Activated CD8-positive, alpha-beta T cell treated with anti-CD3 and anti-CD28 coated beads for 36 hours (primary cell): ENCODE measurements at places on chromosomes 6 and 20. TPM values are rescaled to one million over a fixed set of nuclear protein-coding genes. Genes with fewer than 3 reads are reported as not detected.

DNA sequence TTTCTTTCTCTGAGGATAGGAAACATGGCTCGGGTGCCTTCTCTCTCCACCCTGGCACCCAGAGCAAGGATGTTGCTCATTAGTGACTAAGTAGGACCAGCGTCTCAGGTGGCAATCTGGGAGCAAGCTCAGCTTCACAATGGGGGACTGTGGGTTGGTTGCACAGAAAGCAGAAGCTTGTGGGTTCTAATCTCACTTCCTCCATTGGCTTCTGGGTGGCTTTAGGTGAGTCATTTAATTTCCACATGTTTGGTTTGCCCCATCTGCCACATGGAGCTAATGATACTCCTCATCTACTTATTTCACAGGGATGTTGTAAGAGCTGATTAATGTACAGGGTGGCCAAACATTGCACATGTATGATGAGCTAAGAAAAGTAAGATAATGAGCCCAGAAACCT is 54.8 kb upstream of the AKIRIN2 start:
- no peak overlapping the region for H3K27ac ChIP-seq
- no peaks in the 10 kb centered on the region for H3K27me3 ChIP-seq
- no peak overlapping the region for H3K4me3 ChIP-seq

- peaks cover 22% of the 10 kb centered on the region for H3K27me3 ChIP-seq
- H3K36me3 ChIP-seq: no peaks in the 10 kb centered on the region
- H3K4me1 ChIP-seq: no peaks in the 10 kb centered on the region
- no peak for DNase-seq
Measured at GRCh38 chr6:1324936-1325335, 13.0 kb downstream of the FOXQ1 start.

DNA sequence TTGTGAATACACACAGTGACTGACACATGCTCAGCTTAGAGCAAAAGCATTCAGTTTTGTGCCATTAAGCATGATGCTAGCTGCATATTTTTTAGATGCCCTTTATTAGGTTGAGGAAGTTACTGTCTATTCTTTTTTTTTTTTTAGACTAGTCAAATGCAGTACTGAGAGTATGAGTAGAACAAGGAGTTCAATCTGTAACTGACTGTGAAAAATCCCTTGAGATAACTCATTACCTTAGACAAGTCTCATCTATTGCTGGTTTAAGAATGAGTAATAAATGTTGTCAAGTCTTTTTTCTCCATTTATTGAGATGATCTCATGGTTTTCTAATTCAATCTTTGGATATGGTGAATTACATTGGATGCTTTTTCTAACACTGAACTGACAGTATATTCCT is 23.2 kb downstream of the AHI1 start:
- no peak overlapping the region for H3K27ac ChIP-seq
- H3K36me3 ChIP-seq: peaks cover 35% of the 10 kb centered on the region
- H3K27me3 ChIP-seq: no peaks in the 10 kb centered on the region
- H3K4me3 ChIP-seq: no peak overlapping the region
- DNase-seq: no peak

- no peak for DNase-seq
- H3K4me3 ChIP-seq: no peak overlapping the region
- no peaks in the 10 kb centered on the region for H3K27me3 ChIP-seq
Measured at GRCh38 chr6:22596011-22596410, 26.6 kb downstream of the HDGFL1 start.

- H3K27ac ChIP-seq: no peak overlapping the region
- no peaks in the 10 kb centered on the region for H3K36me3 ChIP-seq
- peaks cover 15% of the 10 kb centered on the region for H3K4me1 ChIP-seq
- H3K4me3 ChIP-seq: no peak overlapping the region
- peaks cover 13% of the 10 kb centered on the region for H3K27me3 ChIP-seq
- DNase-seq: peak; percentile 32
Measured at GRCh38 chr20:5919626-5920544, 30.4 kb downstream of the TRMT6 start.

DNA sequence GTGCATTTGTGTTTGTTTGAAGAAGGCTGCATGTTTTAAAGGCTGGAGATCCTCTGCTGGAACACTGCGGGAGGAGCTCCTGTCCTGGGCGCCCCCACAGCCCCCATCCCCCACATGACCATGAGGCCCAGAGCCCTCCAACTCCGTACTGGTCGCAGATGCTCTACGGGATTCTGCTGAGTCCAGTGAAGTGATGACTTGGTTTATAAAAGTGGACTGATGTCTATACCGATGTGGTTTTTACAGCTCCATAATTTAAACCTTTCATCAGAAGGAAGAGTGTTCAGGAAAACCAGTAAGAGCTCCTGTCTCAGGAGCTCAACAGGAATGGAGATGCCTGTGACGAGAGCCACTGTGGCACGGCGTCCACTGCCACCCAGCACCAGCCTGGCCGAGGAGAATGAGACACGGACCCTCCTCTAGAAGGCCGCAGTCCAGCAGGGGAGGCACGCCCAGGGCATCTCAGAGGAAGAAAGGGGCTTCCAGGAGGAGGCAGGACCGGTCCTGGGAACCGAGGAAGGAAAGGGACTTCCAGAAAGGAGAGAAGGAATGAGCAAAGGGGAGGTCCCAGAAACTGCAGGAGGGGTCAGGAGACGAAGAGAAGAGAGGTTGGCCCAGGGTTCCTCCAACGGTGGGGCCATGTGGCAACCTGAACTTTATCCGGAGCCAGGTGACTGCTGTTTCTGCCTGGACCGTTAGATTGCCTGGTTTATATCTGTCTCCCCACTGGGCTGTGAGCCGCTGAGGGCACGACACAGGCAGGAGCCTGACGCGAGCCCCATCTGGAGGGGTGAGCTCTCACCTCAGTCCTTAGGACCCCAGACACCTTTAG is 26.9 kb downstream of the BFSP1 start:
- no peaks in the 10 kb centered on the region for H3K36me3 ChIP-seq

DNA sequence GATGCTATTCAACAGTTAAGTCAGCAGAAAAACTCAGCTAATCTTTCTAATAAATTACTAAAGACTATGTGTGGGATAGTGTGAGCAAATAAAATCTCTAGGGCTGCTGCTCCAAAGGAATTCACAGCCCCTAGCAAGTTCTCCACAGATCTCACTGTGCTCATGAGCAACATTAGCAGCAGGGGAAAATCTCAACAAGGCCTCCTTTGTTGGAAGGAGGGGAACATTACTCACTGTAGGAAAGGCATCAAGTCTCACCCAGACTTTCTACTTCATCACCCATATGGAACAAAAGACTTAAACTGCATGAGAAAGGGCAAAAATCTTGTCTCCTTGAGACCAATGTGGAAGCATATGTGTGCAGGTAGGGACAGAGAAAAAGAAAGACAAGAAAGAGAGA is 726.4 kb upstream of the SLC35B3 start:
- H3K4me1 ChIP-seq: no peaks in the 10 kb centered on the region
- no peak overlapping the region for H3K27ac ChIP-seq
- no peaks in the 10 kb centered on the region for H3K36me3 ChIP-seq
- DNase-seq: no peak
- H3K4me3 ChIP-seq: no peak overlapping the region

- no peak overlapping the region for H3K4me3 ChIP-seq
- H3K27ac ChIP-seq: no peak overlapping the region
- no peaks in the 10 kb centered on the region for H3K36me3 ChIP-seq
- DNase-seq: no peak
Measured at GRCh38 chr20:46621492-46621891, 29.8 kb downstream of the SLC13A3 start.

DNA sequence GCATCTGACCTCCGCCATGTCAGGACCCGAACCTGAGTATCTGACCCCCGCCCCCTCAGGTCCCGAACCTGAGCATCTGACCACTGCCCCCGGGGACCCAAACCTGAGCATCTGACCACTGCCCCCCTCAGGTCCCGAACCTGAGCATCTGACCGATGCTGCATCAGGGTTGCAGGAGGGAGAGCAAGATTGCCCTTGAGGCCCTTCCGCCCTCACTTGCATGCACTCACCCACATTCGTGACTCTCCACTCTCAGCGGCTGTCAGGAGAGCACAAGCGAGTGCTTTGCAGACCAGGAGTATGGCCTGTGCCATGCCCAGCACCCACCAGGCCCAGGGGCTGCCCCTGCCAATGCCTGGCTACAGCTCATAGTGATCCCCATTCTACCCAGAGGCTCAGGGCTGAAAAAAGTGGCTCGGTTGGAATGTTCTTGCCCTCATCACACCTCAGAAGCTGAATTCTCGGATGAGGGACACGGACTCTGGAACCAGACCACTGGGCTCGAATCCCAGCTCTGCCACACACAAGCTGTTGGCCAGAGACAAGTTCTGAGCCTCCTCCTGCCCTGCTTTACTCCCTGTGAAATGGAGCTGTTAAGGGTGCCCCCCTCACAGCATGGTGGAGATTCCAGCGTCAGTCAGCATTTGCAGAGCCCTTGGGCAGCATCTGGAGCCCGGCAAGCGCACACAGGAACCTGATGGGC is 82.1 kb downstream of the DLL1 start:
- no peak overlapping the region for H3K4me3 ChIP-seq
- DNase-seq: no peak
- peaks cover 1% of the 10 kb centered on the region for H3K27me3 ChIP-seq
- no peaks in the 10 kb centered on the region for H3K4me1 ChIP-seq
- no peak overlapping the region for H3K27ac ChIP-seq
- no peaks in the 10 kb centered on the region for H3K36me3 ChIP-seq

GRCh38 chr6:52725535-52726192 is 37.6 kb downstream of the GSTA2 start:
- DNase-seq: no peak
- H3K36me3 ChIP-seq: no peaks in the 10 kb centered on the region
- H3K27ac ChIP-seq: no peak overlapping the region
- H3K4me1 ChIP-seq: no peaks in the 10 kb centered on the region
- H3K4me3 ChIP-seq: no peak overlapping the region
- H3K27me3 ChIP-seq: no peaks in the 10 kb centered on the region

DNA sequence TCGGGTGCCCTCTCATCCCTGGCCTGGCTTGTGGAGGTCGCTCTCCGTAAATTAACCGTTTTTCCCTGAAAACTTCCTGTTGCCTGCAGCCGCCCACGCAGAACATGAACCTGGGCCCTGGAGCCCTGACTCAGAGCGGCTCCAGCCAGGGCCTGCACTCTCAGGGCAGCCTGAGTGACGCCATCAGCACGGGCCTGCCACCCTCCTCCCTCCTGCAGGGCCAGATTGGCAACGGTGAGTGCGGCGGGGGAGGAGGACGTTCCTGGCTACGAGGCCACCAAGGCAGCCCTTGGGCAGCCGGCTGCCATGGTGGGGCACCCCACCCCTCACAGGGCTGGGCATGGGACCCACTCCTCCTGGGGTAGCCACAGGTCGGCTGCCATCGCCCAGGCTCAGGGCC is 17.8 kb downstream of the SS18L1 start:
- peaks cover 20% of the 10 kb centered on the region for H3K4me1 ChIP-seq
- peaks cover 17% of the 10 kb centered on the region for H3K36me3 ChIP-seq
- no peak overlapping the region for H3K4me3 ChIP-seq
- no peak for DNase-seq
- H3K27ac ChIP-seq: no peak overlapping the region

DNA sequence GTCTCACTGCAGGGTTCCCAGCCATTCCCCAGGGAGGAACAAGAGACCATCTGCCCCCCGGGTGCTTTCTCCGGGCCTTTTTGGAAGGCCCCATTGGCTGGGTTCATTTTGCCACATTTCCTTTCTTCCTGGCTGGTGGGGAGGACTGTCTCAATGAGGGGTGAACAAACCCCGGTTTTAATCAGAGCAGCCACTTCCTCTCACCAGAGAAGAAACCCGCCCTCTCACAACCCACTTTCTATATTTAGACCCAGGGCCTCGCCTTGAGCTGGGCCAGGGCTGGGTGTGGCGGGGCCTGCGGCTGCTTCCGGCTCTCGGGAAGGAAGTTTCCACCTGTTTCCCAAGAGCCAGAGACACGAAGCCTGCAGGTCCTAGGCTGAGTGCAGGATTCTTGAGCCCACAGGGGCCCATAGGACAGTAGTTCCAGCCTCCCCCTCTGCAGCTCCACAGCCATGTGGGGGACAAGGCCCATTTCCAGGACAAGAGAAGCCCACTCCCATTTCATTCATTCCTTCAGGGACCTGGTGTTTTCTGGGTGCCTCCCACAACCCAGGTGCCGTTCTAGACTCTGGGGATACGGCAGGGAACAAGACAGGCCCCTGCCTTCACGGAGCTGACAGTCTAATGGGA is 41.8 kb downstream of the RBM38 start:
- DNase-seq: peak; percentile 84
- no peaks in the 10 kb centered on the region for H3K27me3 ChIP-seq
- peak overlapping the region; percentile 78 for H3K27ac ChIP-seq
- peaks cover 58% of the 10 kb centered on the region for H3K4me1 ChIP-seq
- H3K36me3 ChIP-seq: no peaks in the 10 kb centered on the region

- DNase-seq: no peak
- no peaks in the 10 kb centered on the region for H3K4me1 ChIP-seq
- peaks cover 5% of the 10 kb centered on the region for H3K36me3 ChIP-seq
- H3K4me3 ChIP-seq: no peak overlapping the region
- no peak overlapping the region for H3K27ac ChIP-seq
- H3K27me3 ChIP-seq: no peaks in the 10 kb centered on the region
Measured at GRCh38 chr6:1739220-1739619, 129.5 kb downstream of the FOXC1 start.

DNA sequence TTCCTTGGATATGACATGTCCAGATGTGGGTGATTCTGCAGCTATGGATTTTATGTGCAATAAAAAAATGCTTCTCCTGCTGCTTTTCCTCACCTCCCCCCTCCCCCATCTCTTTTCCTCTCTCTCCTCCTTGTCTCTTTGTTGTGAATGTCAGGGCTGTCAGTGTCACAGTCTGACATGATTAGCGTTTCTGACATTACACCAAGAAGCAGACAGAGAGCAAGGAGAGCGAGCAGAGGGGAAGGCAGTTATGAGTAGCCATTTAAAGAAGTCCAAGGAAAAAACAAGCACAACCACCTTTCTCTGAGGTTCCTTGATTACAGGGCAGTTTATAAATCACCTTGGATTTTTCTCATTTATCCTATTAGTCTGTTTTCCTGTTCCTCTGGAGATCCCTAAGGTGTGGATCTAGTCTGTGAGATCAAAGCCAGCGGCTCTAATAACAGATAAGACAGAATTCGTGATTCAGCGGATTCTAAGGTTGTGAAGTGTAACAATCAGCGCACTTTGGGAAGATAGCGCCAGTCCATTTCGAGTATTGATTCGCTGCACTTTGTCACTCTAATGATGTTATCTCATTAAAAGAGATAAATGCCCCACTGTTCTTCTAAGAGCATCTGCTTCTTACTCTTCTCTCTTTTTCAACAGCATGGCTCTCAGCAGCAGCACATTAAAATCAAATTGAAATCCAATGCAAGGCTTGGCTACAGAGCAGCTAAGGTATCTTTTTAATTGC is 101.4 kb downstream of the BACH2 start:
- H3K27ac ChIP-seq: peak overlapping the region; percentile 86
- DNase-seq: peak; percentile 28
- H3K4me1 ChIP-seq: peaks cover 81% of the 10 kb centered on the region
- H3K4me3 ChIP-seq: peak overlapping the region; percentile 61
- no peaks in the 10 kb centered on the region for H3K27me3 ChIP-seq

- H3K27ac ChIP-seq: no peak overlapping the region
- no peaks in the 10 kb centered on the region for H3K36me3 ChIP-seq
- H3K27me3 ChIP-seq: no peaks in the 10 kb centered on the region
- H3K4me3 ChIP-seq: no peak overlapping the region
- DNase-seq: no peak
Measured at GRCh38 chr6:58198301-58198700, 880.9 kb downstream of the PRIM2 start.

OSTM1 gene
- 7.2 TPM for total RNA-seq

KCNK16 gene
- total RNA-seq: not detected

RAET1L gene
- not detected for total RNA-seq

CD40 gene
- 3.3 TPM for total RNA-seq

SRMS gene
- not detected for total RNA-seq

C6orf141 gene
- 0.43 TPM for total RNA-seq

COL11A2 gene
- 1.4 TPM for total RNA-seq
